ENCODE measurements at places on chromosomes 2 and 18.

DNA sequence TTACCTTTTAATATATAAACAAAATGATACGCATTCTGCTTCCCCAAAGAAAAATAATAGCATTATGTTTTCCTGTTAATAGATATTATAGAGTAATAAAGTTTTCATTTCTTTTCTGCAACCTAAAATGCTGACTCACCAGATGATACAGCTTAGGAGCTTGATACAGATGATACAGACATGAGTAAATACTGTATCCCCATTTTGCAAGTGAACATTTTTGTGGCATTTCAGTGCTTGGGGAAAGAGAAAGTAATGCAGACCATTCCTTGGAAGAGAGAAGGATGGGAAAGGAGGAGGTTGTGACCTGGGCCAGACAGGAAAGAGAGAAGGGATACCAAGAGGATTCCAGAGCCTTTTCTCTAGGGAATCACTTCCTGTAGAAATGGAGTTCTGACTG lies 97.5 kb upstream of the FSHR start:
- no peak for DNase-seq

- DNase-seq = no peak
These were observed 542.1 kb upstream of the ID2 start for GRCh38 chr2:8139668-8140200.

- DNase-seq = no peak
These were observed 86.1 kb upstream of the SRD5A2 start for GRCh38 chr2:31666878-31667277.

GRCh38 chr2:216057688-216058193 lies 23.9 kb downstream of the PECR start:
- DNase-seq = peak; percentile 94

Measured in GM12865 (cell line).